HS-27A (cell line): ENCODE measurements at places on chromosomes 5 and 9.

DNA sequence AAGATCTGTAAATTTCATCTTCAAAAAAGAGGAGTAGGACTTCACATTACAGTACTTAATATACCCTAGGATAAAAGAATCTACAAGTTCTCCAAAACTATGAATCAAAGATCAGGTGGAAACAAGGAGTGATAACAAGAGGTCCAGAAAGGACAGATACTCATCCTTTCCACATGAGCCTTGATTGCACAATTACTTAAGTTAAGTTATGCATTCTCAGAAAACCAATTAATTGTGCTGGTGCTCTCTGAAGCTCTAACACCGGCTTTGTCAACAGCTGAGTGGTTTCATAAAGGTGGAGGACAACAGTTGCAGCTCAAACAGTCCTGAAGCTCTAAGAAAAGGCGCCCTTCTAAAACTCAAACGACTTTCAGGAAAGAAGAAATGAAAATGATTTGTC, 251.9 kb downstream of the BNC2 start:
- no peak for DNase-seq

GRCh38 chr9:90038763-90039162, 434.0 kb downstream of the GADD45G start:
- no peak for DNase-seq

- DNase-seq = no peak
Observed at GRCh38 chr5:59666440-59667068, 227.0 kb downstream of the PDE4D start.

GRCh38 chr9:36880075-36880474, 154.0 kb downstream of the PAX5 start:
- no peak for DNase-seq

DNA sequence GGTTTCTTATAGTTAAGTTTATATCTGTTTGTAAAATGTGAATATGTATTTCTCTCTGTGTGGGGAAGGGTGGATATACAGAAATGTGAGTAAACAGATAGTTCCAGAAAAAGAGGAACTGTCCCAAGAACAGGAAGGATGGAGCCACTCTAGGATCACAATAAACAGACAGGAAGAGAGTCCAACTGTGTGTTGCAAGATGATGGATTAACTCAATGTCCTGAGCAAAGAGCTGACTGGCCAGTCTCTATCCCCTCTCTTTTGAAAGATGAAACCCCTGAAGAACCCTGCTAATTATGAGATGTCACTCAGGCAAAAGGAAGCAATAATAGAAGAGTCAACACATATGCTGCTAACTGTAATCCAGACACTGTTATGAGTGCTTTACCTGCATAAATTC, 202.7 kb downstream of the SEMA6A start:
- DNase-seq = no peak

- peak; percentile 92 for DNase-seq
Observed at GRCh38 chr9:87713278-87713987, 12.5 kb upstream of the CTSL start.

GRCh38 chr9:89219637-89220036, 41.0 kb upstream of the SHC3 start:
- no peak for DNase-seq

DNA sequence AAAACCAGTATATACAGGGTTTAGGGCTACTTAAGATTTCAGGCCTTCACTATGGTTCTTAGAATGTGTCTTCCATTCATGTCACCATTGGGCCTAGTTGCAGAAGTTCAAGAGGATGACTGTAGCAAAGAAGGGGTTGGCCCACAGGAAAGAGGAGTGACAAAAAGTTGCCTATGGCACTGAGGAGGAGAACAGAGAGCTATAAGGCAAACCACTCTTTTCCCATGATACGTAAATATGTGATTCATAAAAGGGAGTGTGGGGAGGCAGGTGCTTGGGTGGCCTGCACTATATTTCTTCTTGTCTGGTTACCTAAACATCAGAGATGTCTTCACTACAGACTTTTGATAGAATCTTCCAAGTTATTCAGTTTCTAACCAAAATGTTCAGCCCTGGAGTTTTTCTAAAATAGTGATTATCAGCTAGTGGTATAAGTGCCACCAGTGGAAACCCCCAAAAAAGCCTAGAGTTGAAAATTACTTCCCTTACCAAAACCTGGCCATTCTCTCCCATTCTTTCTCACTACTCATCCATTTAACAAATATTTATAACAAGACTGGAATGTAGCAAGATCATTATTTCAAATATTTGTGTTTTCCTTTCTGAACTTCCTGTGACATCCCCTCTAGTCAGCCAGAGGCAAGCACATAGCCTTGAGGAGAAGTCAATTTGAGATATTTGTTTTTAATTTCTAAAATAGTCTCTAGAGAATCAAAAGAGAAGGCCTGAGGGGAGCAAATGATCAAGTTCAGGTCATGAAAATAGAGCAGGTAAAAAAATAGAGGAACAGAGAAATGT, 367.4 kb downstream of the EFNA5 start:
- no peak for DNase-seq

- DNase-seq = no peak
Observed at GRCh38 chr5:3778000-3778550, 182.4 kb downstream of the IRX1 start.

- DNase-seq = no peak
Observed at GRCh38 chr9:89740722-89741121, 135.9 kb downstream of the GADD45G start.

GRCh38 chr5:110351430-110351829, 375.0 kb downstream of the TMEM232 start:
- DNase-seq = no peak

DNA sequence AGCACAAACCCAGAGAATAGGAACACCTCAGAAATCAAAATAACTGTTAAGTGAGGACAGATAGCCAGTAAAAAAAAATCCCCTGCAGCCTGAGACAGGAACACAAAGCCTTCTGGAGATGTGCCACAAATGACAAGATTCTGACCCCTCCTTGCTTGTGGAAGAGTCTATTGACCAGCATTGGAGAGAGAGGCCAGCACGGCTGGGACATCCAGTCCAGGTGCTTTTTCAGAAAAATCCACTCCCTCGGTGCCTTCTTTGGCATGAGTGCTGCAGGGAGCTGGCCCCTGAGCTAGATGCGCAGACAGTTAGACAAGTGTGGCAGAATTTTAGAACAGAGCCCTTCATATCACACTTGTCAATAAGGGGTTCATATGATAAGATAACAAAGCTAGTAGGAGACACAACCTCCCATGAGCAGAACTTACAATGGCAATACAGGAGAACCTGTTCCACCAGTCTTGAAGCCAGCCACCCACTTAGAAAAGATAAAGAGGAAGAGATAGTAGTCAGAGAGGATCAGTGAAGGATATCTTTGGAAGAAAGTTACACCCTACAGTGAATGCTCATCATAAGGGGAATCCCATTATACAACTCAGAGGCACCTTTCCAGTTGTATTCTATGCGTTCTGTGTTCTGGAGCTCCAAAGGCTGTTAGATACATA, 298.4 kb downstream of the TLE1 start:
- no peak for DNase-seq

- no peak for DNase-seq
Observed at GRCh38 chr5:1490376-1490775, 33.4 kb downstream of the LPCAT1 start.

GRCh38 chr5:101976933-101977332, 319.2 kb downstream of the SLCO4C1 start:
- no peak for DNase-seq

GRCh38 chr9:69174616-69175463, 763 bp downstream of the TJP2 start:
- DNase-seq = peak; percentile 69

GRCh38 chr5:62980884-62981283, 402.3 kb downstream of the LRRC70 start:
- DNase-seq = no peak

DNA sequence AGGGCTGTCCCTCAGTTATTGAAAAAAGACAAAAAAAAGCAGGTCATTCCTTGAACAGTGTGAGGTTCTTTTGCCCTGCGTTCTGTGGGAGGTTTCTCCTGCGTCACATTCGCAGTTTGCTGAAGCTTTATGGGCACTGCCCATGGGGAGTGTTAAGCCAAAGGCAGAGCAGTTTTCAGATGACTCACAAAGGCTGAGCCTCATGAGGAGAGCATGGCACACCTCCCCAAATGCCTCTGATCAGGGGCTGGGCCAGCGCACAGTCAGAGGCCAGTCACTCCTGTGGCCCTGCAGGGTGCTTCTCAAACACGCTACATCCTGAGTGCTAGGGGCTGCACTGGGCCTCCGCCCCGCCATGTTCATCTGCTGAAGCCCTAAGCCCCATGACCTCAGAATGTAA, 38.4 kb downstream of the IRX1 start:
- DNase-seq = no peak

DNA sequence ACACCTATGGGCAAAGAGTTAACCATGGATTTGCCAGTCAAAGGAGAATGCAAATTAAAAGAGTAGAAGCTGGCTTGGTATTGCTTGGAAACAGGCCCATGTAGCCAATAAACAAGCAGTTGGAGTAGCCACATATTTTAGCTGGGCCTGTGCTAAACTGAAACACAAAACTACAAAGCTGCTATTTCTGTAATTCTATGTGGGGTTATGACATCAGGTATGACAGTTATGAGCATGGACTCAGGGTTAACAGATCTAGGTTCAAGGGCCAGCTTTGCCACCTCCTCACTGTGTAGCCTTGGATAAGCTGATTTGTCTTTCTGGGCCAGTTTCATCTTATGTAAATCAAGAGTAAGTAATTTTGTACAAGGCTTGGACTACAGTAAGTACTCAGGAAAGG, 142.7 kb downstream of the PIP5K1B start:
- no peak for DNase-seq

DNA sequence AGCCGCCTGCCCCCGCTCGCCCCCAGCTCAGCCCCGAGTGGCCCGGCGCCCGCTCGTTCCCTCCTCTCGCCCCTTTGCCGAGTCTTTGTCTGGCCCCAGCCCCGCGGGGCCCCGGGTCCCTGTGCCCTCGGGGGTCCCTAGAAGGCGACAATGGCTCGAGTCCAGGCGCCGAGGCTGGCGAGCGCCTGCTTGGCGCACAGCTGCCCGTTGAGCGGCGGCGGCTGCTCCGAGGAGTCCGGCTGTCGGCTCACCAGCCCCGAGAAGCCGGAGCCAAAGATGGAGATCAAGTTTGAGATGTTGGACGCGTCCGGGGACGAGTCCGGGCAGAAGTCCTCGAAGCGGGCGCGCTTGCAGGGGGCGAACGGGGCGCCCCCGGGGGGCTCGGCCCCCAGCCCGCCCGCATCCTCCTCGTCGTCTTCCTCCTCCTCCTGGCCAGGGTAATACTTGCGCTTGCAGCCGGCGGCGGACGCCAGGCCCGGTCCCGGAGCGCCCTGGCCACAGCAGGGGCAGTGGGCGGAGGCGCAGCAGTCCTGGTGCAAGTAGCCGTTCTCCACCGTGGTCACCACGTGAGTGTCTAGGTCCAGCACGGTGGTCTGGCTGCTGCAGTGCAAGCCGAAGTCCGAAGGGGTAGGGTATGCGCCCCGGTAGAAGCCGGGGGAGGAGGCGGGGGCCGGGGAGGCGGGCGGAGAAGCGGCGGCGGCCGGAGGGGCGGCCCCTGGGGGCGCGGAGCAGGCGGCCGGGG, 1.2 kb downstream of the IER5L start:
- peak; percentile 31 for DNase-seq

GRCh38 chr5:39941416-39941815, 516.6 kb upstream of the DAB2 start:
- DNase-seq = no peak

GRCh38 chr5:176880366-176881020, 18.7 kb downstream of the HK3 start:
- no peak for DNase-seq

DNA sequence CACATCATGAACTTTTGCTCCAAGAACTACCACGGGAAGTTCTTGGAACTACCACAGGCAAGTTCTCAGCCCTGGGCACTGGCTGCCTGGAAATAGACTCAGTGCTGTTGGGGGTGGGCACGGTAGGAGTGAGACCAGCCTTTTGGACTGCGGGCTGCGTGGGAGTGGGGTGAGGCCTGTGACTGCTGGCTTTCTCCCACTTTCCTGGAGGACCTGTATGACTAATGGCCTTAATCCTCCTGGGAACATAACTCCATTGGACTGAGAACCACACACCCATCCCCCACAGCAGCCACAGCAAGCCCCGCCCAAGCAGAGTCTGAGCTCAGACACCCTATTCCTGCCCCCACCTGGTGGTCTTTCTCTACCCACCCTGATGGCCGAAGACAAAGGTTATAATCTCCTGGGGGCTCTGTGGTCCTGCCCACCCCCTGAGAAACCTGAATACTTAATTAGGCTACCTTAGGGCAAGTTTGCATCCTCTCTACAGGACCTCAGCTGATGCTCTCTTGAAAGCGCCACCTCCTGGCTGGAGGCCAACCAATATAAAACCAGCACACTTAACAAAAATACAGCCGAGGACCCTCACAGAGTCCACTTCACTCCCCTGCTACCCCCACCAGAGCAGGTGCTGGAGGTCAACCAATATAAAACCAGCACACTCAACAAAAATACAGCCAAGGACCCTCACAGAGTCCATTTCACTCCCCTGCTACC, 112.6 kb downstream of the CACNA1B start:
- no peak for DNase-seq

DNA sequence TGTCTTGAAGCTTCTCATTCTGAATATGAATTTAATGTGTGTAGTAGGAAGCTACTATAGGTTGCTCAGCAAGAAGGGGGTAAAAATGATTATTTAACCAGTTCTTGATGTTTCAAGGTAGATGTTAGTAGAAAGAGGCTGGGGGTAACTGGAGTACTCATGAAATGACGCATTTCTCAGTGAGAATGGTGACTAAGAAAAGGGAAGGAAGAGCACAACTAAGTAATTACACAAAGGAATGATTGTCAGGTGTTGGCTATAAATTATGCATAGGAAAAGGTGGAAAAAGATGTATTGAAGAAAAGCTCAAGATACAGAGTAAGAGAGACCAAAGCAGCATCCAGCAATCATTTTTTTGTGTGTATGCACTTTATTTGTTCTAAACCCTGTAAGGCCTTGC, 1.4 kb upstream of the PSIP1 start:
- DNase-seq = no peak

- DNase-seq = no peak
Observed at GRCh38 chr9:68861436-68861835, 152.5 kb downstream of the PRKACG start.

DNA sequence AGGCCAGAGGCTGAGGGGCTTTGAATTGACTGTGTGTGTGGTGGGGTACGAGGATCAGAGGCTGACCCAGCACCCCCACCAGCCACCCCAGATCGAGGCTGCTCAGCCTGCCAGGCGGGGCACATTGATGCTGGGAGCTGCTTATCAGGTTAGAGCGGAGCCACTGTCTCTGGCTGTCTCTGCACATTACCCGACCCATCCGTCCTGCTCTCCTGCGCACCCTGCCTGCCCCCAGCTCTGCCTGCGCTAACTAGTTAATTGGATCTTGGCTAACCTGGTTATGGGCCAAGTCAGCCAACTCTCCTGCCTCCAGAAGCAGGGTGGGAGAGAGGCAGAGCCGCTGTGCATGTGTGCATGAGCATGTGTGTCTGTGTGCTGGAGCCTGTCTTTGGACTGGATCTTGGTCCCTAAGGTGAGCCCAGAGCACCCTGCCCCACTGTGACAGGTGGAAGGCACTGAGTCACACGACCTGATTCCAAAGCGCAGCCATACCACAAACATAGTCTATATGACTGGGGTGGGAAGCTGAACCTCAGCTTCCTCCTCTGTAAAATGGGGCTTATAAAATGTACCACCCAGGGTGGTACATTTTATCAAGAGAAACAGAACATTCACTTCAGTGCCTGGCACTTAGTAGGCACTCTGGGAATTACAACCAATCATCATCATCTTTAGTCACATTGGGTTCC, 39.7 kb downstream of the PCDH1 start:
- no peak for DNase-seq
